Urinary bladder (tissue), 4 donors: ENCODE measurements at places on chromosomes 13 and 19. TPM values are rescaled to one million over a fixed set of nuclear protein-coding genes. Genes with fewer than 3 reads are reported as not detected.

APLP1 gene
- total RNA-seq, result 3.0 TPM

DNA sequence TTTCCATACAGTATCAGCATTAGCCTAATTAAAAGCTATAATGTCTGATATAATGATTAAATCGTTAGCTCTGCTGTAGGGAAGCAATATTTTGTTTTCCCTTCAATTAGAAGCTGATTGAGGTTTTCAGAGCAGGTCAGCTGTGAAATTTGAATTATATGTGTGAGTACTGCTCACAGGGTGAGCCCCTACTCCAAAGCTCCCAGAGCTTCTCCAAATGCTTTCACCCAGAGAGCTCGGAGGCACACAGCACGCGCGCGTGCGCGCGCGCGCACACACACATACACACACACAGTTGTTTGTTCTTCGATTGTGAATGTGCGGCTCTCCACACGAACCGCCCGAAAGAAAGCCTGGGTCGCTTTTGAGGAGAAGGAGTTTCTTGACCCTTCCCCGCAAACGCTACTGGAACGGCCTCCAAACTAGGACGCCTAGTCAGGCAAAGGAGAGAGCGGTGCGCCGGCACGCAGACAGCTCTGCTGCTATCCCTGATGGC, 4.8 kb upstream of the SOX1 start:
- DNase-seq, result no peak

DNA sequence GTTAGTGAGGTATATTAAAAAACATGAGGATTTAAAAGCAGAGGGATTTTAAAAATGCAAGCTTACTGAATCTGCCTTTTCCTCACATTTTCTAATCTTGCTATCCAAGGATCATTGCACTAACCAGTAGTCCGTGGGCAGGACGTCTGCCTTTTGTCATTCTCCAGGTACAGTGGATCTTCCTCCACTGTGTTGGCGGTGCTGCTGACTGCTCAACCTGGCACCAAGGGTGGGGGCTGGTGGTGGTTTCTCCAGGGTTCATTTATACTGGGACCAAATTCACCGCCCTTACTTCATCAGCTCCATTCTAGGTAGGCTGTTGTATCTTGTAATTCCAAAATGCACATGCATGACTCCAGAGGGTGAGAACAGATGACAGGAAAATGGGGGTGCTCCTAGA, 169.3 kb downstream of the STK24 start:
- DNase-seq, result no peak

DNA sequence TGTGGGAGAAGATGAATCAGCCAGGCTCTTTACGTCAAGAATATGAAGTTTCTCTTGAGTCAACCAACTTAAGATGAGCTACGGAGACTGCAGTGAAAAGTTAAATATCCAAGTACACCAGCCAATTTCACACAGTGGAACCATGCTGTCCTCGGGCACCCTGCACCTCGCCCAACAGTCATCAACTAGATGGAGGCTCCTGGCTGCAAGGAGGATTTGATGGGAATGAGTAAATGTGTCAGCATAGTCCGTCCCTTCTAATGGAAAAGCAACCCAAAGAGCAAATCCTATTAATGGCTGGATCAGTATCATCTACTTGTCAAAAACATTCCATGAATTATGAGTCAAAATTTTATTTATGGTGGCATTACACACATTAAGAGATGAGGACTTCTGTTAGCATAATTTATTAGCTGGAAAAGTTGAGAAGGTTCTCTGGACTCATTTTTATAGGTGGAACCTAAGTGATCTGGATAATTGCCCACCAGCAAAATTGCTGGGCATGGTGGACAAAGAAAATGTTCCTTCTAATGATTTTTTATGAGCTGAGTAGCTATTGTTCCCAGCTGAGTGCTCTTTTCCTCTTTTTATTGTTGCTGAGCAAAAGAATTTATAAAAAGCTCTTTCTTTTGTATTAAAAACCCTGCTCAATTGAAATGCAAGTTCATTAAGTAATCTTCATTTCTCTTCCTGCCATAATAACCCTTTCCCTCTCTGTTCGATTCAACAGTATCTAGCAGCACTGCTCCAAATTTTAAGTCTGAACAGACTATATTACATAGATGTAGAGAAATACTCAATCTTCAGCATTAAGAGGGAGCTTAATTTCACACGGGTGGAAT, 88.4 kb downstream of the DNAJC15 start:
- DNase-seq, result no peak

DNA sequence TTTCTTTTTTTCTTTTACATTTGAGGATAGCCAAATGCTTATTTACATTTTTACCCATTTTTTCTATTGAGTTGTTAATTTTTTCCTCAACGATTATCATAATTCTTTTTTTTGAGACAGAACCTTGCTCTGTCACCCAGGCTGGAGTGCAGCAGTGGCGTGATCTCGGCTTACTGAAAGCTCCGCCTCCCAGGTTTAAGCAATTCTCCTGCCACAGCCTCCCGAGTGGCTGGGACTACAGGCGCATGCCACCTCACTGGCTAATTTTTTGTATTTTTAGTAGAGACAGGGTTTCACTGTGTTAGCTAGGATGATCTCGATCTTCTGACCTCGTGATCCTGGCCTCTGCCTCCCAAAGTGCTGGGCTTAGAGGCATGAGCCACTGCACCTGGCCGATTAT, 208.7 kb downstream of the LIG4 start:
- DNase-seq, result no peak

GRCh38 chr19:32104153-32104849, 241.1 kb upstream of the ZNF507 start:
- DNase-seq, result peak; percentile 62

- DNase-seq, result no peak
Measured at GRCh38 chr13:32496599-32497160, 41.9 kb downstream of the N4BP2L2 start.

DNA sequence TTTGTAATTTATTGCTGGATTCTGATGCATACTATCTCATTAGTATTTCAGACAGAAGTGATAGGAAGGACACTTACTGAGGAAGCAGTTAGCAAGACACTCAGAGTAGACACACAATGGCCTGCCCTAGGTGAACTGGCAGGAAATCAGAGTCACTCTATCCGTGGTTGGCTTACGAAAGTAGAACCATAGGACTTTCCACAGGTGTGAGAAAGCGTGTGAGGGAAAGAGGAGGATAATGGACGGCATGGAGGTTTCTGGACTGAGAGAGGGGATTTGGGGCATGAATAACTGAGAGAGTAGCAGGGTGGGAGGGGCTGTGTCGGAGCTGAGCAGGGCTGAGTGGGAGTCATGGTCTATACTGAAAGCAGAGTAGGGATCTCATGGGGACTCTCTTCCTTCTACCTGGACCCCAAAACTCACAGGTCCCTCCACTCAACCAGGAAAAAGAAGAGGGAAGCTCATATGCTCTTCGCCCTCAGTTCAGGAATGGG, 18.7 kb upstream of the EID2 start:
- DNase-seq, result no peak

- DNase-seq, result no peak
Measured at GRCh38 chr19:16180611-16181010, 4.6 kb upstream of the FAM32A start.
